Retinal pigment epithelial cell (primary cell): ENCODE measurements at places on chromosomes 1 and 21.

- no peak for DNase-seq
Measured at GRCh38 chr1:236497908-236498307, 25.9 kb upstream of the LGALS8 start.

GRCh38 chr1:6511561-6512244 lies 20.2 kb upstream of the PLEKHG5 start:
- DNase-seq: no peak

GRCh38 chr1:3410142-3410925 lies 44.1 kb upstream of the ARHGEF16 start:
- no peak for DNase-seq

DNA sequence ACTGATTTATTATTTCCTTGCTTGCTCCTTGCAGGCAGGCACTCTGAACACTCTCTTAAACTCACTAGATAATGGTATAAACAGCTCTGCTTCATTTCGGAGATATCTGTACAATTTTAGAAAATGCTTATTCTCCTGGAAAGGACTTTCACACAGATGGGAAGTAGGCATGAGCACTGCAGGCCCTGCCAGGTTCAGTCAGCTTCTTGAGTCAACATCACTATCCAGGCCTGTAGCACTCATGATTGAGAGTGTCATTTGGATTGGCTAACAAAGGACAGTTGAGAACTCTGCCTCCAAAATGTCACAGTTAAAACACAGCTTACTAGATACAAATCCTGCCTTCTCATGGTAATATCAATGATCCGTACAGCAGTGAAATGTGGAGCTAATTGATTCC lies 181.9 kb downstream of the CYYR1 start:
- no peak for DNase-seq

DNA sequence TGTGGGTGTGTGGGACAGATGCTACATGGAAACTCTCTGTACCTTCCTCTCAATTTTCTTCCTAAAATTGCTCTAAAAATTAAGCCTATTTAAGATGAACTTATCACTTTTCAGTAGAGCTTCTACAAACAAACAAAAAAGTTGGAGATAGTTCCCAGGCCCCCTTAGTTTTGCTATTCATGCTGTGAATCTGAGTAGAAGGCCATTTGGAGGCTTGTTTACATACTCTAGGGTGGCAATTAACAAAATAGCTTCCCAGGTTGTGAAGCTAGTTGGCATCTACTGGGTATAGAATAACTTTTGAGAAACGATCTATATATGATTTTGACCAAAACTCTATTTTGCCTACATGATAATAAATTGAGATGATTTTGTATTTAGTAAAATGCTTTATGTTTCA lies 541.4 kb upstream of the B3GALT2 start:
- no peak for DNase-seq

GRCh38 chr1:101128211-101128727 lies 102.7 kb upstream of the DPH5 start:
- no peak for DNase-seq

DNA sequence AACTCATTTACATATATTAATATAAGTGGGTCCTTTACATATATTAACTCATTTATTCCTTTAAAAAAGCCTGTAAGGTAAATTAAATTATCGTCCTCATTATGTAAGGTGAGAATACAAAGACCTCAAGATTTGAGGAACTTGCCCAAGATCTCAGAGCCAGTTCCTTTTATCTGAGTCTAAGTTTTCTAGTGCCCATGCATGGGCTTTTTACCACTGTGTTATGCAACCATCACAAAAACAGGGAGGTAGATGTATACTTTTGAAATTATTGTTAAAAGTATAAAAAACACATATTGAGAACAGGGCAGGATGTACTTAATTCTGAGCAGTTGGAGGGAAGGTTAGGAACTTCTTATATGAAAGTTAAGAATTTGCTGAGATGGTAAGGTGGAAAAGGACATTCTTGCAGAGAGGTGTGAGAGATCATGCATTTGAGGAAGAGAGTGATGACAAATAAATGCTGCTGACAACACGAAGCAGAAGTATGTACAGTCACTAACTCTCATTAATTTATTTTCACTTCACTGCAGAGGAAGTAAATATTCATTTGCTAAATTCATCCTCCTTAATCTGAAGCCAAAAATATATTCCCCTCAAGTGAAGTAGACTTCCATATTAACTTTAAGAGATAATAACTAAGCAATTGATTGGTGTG lies 28.9 kb upstream of the LYPLAL1 start:
- no peak for DNase-seq

DNA sequence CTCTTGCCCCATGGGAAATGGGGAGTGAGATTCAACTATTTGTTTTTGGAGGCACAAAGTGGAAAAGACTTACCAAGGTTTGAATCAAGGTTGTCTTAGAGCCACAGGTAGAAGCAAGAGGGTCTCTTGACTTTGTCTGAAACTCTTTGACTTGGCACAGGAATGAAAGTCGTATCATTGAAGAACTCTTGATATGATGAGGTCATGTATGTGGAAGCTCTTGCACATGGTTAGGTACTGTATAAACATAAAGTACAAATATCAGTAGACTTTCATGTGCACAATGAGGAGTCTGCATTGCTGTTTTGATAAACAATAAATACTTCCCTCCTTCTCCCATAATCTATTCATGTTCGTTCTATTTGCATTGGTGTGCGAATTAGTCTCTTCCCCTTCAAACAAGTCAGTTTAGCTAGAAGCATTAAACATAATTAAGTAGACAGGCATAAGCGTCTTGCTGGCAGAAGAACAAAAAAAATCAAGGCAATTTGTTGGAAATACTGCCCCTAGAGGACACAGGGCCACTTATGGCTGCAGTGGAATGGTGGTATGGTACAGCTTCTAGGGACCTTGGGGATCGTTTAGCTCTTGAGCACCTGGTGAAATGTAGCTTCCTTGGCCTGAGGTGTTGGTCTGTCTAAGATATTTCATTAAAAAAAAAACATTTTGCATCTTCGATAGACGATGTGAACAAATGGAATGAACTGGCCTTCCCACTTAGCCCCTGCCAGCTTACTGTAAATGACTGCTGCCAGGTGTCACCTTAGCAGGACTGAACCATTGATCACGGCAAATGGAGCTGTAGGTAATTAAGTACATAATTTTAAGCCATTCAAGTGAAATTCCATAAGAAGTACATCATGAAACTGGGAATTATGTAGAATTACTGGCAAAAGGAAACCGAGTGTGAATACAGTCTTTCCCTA lies 218.0 kb upstream of the GALNT2 start:
- peak; percentile 13 for DNase-seq

DNA sequence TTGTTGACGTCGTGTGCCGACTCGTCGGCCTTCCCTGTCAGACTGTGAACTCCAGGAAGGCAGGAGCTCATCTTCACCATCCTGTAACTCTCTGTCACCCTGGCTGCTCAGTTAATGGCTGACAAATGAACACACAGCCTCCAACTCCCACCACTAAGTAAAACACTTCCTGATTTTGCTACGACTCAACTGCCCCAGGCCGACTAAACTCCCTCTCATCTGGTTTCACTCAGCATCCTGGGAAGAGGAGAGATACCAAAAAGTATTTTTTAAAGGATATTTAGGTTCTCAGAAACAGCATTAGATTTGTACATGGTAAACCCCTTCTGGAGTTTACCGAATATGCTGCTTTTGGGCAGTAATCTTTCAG lies 18.2 kb upstream of the LHX4 start:
- DNase-seq: no peak

GRCh38 chr1:6935361-6935883 lies 150.2 kb downstream of the CAMTA1 start:
- DNase-seq: no peak

DNA sequence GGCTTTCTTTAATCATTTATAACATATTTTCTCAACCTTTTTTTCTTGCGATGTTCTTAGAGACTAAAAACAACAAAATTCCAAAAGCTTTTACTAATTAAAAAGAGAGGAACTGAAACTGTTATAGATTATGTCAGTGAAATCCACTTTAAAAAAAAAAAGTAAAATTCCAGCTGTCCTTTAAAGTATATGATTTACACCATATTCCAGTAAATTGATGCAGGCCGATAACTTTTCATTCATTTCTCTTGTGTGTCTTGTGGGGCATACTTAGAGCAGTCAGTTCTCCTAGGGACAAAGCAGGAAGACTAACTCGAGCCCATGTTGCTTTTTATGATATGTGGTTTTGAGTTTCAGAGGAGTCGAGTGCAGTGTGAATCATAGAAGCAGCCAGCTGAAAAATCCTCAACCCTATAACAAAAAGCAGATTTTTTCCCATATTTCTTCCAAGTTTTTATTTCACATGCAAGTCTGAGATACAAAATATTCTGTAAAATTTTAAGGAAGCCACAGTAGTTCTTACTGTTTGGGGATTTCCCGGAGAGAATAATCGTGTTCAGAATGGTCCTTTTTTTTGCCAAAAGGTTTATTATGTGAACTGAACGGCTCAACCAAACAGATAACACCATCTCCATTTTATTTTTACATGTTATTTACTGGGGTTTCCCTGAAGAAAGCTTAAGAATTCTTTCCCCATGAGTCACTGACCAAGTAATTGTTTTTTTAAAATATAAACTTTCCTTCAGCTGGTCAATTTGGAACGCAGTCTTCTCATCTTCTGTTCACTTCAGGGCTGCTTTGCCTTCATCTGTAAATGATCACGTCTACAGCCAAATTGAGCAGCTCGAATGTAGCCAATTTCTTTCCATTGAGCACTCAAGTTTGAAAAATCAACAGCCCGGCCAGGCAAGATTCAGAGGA lies 77.0 kb upstream of the C1orf105 start:
- no peak for DNase-seq

DNA sequence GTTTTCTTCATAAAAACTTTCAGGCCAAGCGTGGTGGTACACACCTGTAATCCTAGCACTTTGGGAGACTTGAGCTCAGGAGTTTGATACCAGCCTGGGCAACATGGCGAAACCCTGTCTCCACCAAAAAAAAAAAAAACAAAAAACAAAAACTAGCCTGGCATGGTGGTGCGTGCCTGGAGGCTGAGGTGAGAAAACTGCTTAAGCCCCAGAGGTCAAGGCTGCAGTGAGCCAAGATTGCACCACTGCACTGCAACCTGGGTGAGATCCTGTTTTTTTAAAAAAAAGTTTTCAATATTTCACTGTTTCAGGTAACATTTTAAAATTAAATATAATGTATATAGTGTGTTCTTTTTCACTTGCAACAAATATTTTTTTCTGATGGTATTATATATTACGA lies 13.5 kb upstream of the B3GALT2 start:
- DNase-seq: no peak

- no peak for DNase-seq
Measured at GRCh38 chr1:25697435-25698217, 81.0 kb downstream of the MAN1C1 start.

GRCh38 chr1:192592981-192593708 lies 17.6 kb downstream of the RGS1 start:
- no peak for DNase-seq

DNA sequence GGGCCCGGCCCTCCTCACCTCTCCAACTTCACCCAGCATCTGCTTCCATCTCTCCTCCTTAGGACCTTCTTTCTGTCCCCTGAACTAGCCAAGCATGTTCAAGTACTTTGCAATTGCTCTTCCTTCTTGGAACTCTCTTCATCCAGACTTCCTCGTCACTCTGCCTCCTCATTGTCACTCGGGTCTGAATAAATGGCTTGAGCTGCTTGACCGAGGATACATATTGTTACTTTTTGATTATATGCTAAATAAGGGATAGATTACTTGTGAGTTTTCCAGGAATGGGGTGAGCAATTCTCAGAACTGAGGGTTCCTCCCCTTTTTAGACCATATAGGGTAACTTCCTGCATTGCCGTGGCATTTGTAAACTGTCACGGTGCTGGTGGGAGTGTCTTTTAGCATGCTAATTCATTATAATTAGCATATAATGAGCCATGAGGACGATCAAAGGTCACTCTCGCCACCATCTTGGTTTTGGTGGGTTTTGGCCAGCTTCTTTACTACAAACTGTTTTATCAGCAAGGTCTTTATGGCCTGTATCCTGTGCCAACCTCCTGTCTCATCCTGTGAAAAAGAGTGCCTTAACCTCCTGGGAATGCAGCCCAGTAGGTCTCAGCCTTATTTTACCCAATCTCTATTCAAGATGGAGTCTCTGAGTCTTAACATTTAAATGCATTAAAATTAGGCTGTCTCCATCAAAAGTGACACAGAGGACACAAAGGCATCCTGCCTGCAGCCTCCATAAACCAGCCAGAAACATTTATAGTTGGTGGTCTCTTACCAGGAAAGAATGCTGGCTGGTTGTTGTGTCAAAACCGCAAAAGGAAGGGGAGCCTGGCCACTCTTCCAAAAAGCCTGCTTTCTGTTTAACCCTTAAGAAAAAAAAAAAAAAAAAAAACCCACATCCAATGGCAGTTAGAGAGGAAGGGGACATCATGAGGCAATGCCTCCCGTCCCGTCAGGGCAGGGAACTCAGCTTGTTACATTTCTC lies 179.3 kb downstream of the KAZN start:
- no peak for DNase-seq

- DNase-seq: peak; percentile 42
Measured at GRCh38 chr1:19974822-19975416, 4.5 kb downstream of the PLA2G2A start.

DNA sequence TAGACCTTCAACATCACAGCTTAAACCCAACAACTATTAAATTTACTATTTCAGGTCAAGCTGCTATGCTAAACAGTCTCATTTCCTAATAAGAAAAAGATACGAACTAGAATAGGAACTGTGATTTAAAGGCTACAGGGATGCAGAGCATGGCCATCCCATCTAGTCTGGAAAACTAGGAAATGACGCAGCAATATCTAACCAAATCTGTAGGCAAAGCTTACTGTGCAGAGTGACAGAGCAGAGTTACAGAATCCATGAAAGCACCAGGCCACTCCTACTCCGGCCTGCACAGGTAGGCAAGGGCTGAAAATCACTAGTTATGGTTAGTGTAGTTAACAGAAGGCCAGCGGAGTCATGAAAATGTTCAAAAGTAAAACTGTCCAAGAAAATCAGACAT lies 2.1 kb downstream of the HLCS start:
- no peak for DNase-seq
